NCI-H526 (cell line): ENCODE measurements at places on chromosomes 2 and 18.
A peak's percentile ranks its signal among the peaks of the same experiment; 100 is the strongest.

- DNase-seq: no peak
Observed at GRCh38 chr2:240472078-240472790, 36.8 kb downstream of the GPC1 start.

GRCh38 chr18:74242438-74243096 lies 49.2 kb downstream of the CYB5A start:
- no peak for DNase-seq

GRCh38 chr18:8799001-8799400 lies 93.6 kb downstream of the MTCL1 start:
- DNase-seq: no peak

DNA sequence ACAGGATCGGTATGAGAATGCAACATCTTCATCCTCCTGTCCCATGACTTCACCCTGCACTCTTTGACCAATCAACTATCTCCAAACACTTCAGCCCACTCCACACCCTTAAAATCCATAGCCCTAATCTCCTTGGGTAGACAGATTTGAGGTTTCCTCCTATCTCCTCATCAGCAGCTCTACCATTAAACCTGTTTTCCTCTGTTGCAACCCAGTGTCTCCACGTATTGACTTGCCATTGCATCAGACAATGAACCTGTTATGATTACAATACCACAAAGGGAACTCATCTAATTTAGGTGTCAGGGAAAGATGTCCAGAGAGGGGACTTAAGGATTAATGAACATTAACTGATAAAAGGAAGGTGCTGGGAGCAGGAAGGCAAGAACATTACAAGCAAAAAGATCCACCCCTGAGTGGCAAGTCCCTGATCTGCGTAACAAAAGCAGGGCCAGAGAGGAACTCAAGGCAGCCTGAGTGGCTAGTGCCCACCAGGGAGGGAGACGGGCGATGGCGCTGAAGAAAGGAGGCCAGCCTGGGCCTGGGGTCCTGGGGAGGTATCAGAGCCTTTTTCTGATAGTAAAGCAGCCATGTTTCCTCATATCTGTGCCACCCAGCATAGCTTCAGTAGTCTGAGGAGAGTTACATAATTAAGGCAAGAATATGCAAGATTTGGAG lies 44.6 kb downstream of the AKAIN1 start:
- no peak for DNase-seq

- no peak for DNase-seq
Observed at GRCh38 chr18:7646174-7646886, 79.2 kb downstream of the PTPRM start.

DNA sequence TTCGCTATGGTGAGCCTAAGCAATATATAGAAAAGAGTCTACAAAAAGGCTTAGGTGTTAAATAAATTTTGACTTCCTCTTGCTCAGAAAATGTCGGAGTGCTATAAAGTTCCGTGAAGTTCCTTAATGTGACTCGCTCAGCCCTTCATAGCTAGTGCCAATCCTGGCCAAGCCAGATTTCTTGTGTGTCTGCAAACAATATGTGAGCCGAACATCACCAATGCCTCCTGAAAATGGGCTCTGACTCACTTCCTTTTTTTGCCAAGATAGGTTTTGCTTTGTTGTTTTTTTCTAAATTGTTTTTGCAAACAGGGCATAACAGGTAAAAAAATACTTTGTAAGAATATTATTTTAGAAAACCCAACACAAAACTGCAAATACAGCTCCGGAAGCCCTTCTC lies 26.1 kb downstream of the CDC42EP3 start:
- DNase-seq: no peak

GRCh38 chr2:236889791-236890704 lies 195.6 kb upstream of the COPS8 start:
- no peak for DNase-seq

- DNase-seq: no peak
Observed at GRCh38 chr2:56132138-56132537, 51.7 kb upstream of the CCDC85A start.

DNA sequence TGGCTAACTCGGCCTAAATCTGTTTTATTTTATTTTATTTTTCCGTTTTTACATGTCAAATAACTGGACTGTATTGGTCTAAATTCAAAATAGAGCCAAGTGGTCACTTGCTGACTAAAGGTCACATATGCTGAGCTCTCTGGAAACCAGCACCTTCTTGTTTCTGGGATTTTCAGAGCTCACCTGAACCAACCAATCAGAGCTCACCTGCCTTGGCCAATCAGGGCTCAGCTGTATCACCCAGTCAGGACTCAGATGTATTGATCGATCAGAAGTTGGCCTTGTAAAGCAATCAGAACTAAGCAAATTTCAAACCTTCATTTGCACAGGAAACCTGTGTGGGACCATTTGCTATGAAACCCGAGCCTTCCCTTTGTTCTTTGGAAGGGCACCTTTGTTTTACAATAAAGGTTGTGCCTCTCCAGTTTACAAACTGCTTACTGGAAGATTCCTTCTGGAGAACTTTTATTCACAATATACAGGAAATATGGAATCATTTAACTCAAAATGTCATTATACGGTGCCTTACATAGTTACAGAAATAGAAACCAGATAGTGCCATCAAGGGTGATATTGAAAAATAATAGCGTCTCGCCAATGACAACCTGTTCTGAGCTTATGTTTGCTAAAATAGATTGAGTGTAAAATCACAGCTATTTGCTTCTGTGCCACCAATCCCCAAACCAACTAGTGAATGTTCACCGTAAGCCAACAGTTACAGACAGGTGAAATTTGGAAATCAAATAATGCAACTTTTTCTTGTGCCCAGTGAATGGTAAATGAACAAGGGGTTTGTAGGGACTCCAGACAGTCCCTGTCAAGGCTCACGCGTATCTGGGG lies 17.3 kb upstream of the PSD4 start:
- DNase-seq: peak; percentile 41

- DNase-seq: no peak
Observed at GRCh38 chr18:73670039-73670438, 477.6 kb downstream of the FBXO15 start.

DNA sequence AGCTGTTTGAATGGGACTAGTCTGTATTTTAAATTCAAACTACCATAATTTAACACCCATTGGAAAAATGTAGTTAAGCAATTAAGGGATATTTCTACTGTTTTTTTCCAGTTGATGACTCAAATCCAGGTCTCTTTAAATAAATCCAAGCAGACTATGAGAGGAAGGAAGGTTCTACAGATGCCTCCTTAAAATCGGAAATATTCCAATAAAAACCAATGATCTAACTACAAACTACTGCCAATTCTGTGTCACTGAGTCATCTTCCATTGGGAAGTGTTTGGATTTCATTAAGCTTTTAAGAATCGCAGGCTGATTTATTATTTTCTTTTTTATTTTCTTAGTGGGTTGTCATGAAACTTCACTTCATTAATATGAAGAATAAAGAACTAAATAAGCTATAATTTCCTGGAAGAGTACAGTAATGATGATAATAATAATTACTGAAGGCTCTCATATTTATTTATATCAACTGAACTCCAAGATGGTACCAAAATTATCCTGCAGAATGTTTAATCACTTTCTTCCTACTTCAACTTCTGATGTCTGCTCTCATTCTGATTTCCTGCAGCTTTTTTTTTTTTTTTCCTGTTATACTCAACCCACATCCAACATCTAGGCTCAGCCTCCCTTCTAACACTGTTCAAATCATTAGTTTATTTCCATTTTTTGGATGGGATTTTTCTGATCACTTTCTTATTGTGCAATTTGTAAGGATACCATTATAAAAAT lies 166.3 kb upstream of the FN1 start:
- DNase-seq: no peak

- no peak for DNase-seq
Observed at GRCh38 chr2:162840598-162841246, 2.2 kb upstream of the KCNH7 start.

- no peak for DNase-seq
Observed at GRCh38 chr2:120545521-120546047, 190.1 kb upstream of the GLI2 start.
